ENCODE measurements at places on chromosomes 1 and 21. TPM values are rescaled to one million over a fixed set of nuclear protein-coding genes. Genes with fewer than 3 reads are reported as not detected.

GRCh38 chr1:46094471-46095005 is 37.9 kb downstream of the PIK3R3 start:
- H3K27me3 ChIP-seq, result no peaks in the 10 kb centered on the region
- DNase-seq, result no peak
- H3K4me3 ChIP-seq, result no peak overlapping the region
- no peak overlapping the region for H3K27ac ChIP-seq

GJA4 gene
- not detected for total RNA-seq

GRCh38 chr1:168148916-168149315 is 12.2 kb upstream of the GPR161 start:
- H3K27me3 ChIP-seq, result no peaks in the 10 kb centered on the region
- H3K36me3 ChIP-seq, result no peaks in the 10 kb centered on the region
- H3K4me1 ChIP-seq, result no peaks in the 10 kb centered on the region
- DNase-seq, result no peak

ECM1 gene
- total RNA-seq, result 5.0 TPM

CHI3L1 gene
- not detected for total RNA-seq

DNA sequence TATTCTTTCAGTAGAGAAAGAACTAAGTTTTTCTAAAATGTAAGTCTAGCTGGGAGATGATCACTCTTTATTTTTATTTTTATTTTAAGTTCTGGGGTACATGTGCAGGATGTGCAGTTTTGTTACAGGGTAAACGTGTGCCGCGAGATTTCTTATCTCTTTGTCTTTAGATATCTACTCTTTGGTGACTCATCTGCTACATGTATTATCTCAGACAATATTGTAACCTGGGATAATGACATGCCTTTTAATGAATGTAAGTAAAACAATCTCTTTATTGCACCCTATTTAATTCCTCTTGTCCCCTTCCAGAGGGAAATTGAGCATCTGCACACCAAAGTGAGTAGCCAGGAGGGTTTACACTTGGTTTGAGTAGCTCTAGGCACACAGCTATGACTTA is 9.4 kb downstream of the CR2 start:
- H3K4me3 ChIP-seq, result no peak overlapping the region
- H3K27me3 ChIP-seq, result peaks cover 8% of the 10 kb centered on the region
- H3K27ac ChIP-seq, result no peak overlapping the region
- DNase-seq, result no peak
- peaks cover 4% of the 10 kb centered on the region for H3K4me1 ChIP-seq

Measured in SJCRH30 (cell line).